ENCODE measurements at places on chromosomes 5 and 9. TPM values are rescaled to one million over a fixed set of nuclear protein-coding genes. Genes with fewer than 3 reads are reported as not detected.

Gene SV2C
- not detected for polyA plus RNA-seq

- no peak for DNase-seq
Measured at GRCh38 chr5:13930541-13931171, 13.8 kb downstream of the DNAH5 start.

DNA sequence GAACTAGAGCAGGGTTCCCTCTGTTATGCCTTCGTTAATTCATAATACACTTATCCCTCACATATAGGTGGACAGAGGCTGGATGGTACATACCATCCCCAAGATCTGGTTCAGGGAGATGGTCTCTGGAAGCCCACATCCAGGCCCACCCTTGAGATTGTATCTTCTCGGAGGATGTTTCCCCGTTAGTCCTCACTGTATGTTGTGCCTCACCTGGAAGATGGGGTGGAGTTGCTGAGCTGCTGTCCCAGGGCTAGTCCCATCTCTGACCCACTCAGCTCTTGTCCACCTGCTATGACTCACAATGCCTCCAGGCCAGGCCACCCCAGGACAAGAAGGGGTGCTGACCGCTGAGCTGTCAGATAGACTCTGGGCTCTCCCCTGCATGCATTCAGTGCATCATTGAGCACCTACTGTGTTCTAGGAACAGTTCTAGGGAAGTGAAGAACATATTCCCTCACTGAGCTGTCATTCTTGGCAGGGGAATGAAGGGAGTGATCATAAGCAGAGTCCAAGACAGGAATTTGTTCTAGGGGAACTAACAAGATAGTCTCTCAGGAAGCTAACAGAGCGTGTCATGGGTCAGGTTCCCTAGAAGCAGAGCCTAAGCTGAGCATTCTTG lies at the start of gene CBY3:
TSS of gene CBY3 (minus strand) at position 255 of the 622 bp plus-strand sequence. CDS start at position 139, 116 bp downstream.
- DNase-seq = no peak

Gene C5orf52
- polyA plus RNA-seq = not detected

Gene KLF4
- polyA plus RNA-seq = 244 TPM

DNA sequence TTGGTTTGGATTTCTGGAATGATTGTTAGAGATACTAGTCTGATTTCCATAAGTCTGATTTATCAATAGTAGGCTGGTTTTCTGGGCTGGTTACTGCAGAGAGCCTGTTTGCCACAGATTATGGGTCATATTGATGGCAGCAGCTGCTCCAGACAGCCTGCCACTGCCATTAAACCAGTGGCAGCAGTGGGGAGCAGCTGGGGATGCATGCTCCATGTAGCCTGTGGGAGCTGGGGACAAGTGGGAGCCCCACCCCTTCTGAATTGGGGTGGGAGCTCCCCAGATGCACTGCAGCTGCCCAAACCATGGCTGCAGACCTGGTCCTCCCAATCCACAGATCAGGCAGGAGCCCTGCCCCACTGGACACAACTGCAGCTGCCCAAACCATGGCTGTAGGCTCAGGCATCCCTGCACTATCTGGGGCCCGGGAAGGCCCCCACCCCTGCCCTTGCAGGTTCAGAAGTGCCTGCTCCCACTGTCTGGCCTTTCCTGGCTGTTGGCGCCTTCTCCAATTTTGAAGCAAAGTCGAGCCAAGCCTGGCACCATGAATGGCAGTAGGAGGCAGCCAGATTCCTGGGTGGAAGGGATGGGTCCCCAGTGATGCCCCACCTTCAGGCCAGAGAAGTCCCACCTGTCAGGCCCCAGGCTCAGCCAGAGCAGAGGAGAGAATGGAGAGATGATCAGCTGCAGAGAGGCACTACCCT lies 402.9 kb upstream of the TYRP1 start:
- DNase-seq = no peak

- no peak for DNase-seq
Measured at GRCh38 chr9:110767559-110768063, 99.0 kb downstream of the MUSK start.

GRCh38 chr5:33046091-33046490 lies 335.0 kb downstream of the NPR3 start:
- no peak for DNase-seq

GRCh38 chr9:120348951-120349429 lies 231.0 kb downstream of the CDK5RAP2 start:
- no peak for DNase-seq

DNA sequence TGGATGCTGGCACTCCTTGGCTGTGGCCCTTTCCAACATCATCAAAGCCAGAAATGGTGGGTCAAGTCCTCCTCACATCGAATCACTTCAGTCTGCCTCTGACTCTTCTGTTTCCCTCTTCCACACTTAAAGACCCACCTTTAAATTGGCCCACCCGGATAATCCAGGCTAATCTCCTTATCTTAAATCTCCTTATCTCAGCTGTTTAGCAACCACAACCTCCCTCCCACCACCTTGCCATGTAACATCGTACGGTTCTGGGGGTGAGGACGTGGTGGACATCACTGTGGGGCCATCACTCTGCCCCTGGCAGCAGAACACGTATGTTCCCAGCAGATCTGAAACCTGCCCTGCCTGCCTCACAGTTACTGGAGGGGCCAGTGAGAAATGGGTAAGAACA lies 11.5 kb downstream of the IGFBPL1 start:
- DNase-seq = no peak

DNA sequence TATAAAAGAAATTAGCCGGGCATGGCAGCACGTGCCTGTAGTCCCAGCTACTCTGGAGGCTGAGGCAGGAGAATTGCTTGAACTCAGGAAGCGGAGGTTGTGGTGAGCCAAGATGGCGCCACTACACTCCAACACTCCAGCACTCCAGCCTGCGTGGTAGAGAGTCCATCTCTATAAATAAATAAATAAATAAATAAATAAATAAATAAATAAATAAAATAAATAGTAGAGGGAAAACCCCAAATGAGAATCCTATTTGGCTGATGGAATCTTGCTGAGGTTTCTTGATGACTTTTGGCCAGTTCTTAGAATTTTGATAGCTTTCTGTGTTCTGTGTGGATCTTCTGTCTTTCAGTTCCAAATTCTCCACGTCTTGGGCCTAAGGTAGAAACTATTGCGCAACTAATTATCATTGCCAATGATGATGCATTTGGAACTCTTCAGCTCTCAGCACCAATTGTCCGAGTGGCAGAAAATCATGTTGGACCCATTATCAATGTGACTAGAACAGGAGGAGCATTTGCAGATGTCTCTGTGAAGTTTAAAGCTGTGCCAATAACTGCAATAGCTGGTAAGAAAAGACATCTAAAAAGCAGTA lies 126.9 kb downstream of the ADGRV1 start:
- DNase-seq = no peak

DNA sequence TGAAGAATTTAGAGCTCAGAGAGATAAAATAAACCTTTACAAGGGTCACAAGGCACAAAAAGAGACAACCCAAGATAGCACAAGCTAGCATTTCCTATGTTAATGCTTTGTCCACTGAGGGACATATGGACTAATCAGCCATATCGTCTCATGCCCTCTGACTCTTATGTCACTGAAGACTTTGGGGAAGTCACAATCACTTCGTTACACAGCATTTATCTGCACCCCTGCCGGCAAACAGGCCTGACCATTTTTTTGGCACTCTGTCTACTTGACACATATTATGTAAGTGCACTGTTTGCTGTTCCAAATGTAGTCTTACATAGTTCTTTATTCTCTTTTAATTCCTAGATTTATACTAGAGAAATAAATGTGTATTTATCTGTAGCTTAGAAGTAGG lies 13.9 kb upstream of the BNC2 start:
- DNase-seq = no peak

DNA sequence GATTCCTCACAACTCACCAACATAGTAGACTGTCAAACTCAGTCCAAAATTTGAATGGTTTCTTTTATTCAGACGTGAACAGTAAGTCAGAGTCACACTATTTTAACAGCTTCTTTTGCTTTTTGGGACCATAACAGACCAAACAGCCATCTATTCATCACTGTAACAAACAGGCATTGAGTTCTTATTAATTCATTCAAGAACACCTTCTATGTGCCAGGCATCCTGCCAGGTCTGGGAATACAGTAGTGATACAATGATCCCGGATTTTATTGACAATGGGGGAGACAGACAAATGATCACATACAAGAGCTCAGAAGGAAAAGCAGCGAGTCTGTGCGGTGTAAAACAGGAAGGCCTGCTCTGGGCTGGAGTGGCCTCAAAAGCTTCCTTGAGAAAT lies 153.3 kb upstream of the ERCC6L2 start:
- DNase-seq = no peak

Gene PNPLA7
- polyA plus RNA-seq = 30.8 TPM

DNA sequence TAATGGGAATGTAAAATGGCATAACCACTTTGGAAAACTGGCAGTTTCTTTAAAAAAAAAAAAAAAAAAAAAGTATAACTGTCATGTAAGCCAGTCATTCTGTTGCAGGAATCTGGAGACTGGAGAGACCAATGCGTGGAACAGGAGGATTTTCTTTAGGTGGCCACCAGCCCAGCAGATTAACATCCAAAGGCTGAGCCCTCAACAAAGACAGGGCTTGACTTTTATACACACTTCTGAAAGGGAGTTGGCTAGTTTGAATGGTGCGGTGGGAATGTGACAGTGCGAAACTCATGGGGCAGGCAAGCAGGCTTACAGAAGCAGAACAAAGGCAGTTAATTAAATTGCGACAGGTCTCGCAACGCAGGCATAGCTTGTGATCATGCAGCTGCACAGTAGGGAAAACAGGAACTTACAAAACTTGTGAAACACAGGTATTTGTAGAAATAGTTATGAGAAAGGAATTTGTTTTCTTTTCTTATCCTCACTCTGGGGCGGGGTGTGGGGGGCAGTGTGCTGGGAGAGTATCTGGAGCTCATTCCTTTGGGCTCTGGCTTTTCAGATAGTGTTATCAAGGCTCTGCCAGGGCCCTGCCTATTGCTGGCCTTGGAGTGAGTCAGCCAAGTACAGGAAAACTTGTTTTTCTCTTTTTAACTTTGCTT lies 12.0 kb downstream of the UIMC1 start:
- peak; percentile 85 for DNase-seq

Gene FAM169A
- polyA plus RNA-seq = 2.1 TPM

Gene CDX1
- polyA plus RNA-seq = not detected
